ENCODE measurements at places on chromosomes 5 and 9.

DNA sequence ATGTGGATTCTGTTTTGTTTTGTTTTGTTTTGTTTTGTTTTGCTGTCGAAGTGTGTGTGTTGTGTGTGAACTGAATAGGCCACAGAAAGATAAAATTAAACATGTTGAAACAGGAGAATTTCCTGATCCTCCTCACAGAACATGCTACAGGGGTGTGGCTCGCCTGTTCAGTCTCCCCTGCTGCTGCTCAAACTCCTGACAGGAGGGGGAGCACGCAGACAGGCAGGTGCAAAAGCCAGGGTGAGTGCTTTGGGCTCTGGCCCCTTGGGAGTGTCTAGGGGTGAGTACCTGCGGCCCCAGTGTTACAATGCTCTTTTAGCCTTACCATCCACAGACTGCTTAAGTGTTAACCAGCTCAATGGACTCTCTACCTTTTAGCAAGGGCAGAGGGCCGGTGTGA is 473.5 kb downstream of the MAT2B start:
- no peak for DNase-seq

GRCh38 chr5:16975950-16976624 is 40.0 kb upstream of the MYO10 start:
- DNase-seq: no peak

DNA sequence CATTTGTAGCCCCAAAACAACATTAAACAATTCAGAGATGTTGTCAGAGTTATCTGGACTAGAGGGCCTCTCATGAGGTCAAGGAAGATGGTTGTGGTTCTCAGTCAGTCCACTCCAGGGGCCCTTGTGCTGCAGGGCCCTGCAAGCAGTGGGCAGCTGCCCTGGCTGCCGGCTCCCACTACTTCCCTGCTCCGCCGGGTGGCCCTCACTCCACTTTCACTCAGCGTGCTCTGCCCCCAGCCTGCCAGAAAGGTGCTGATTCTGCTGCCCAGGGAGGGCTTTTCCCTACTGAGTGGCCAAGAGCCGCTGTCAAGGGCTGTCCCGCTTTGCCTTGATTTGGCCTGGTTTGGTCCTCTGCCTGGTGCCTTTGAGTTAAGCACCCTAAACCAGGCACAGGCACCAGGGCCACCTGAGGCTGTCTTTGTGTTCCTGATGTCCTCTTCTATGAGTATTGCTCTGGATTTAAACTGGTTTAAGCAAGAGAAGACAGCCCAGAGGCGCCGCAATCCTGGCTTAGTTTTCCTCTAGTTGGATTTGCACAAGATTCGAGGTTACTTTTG is 117.2 kb downstream of the GADD45G start:
- DNase-seq: no peak

DNA sequence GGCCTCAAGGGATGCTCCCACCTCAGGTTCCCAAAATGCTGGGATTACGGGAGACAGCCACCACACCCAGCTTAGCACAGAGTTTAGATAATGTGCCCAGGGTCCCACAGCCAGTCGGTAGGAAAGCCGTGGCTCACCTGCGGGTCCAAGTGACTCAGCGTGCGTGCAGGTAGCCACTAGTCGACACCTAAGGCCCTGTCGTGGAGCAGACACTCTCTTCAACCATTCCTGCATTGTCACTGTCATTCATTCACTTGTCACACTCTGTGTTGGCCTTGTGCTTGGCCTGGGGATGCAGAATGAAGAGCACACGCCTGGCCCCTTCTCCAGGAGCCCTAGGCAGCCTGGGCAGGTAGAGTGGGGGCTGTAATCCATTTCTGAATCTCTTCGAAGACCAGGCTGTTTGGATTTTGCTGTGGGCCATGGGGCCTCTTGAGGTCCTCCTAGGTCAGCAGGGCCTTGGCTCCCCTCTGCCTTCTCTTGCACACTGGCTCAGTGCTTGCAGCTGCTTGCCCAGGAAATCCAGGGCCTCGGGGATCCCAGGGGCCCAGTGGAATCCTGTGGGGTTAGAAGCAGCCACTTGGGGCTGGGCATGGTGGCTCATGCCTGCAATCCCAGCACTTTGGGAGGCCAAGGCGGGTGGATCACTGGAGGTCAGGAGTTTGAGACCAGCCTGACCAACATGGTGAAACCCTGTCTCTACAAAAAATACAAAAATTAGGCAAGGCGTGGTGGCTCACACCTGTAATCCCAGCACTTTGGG is 6.1 kb upstream of the AIF1L start:
- DNase-seq: no peak

DNA sequence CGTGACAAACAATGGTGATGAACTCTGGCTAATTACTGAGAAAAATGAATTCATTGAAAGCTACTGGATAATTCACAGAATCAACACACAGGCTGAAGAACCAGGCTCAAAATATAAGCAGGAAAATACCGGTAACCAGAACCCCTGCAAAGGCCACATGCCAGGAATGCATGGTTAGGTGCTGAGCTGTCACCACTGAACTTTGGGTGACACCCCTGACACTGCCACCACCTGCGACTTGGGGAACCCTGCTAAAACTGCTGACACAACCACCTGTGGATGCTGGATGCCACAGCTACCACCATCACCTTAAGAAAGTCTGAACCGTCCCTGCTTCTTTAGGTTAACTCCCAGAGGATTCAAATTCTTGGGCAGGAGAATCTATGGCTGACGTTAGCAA is 72.0 kb upstream of the NR4A3 start:
- DNase-seq: no peak

- DNase-seq: no peak
Measured at GRCh38 chr9:88184976-88185375, 46.7 kb upstream of the SPATA31C2 start.

DNA sequence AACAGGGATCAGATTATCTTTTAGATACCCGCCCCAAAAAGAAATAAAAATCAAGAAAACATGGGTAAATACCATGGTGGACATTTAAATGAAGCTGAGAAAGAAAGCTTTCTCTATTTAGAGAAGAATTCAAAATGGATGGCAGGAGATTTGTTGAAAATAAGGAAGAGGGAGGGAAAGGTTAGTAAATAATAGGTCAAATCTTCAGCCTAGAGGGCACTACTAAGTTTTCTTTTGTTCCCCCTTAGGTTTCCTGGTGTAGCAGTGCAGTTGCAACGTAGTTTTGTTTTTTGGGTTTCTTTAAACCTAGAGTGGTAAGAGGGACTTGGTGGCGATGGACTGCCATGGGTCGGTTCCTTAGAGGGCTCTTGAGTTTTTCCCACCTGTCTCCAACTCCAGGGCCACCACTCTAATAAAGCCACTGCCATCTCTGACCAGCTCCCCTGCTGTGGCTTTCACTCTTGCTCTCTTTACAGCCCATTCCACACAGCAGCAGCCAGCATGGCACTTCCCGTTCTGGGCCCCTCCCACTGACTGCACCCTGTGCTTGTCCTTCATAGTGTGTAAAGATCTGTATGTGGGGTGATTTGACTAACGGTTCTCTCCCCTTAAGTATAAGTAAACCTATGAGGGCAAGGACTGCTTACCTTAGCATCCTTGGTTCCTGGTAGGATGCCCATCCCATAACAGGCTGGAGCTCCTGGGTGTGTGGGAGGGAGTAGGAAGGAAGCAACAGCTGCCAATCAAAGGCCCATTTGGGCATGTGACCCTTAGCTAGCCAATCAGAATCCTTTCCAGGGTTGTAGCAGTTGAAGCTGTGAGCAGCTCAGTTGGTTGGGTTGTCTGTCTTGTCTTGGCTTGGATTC is 118.3 kb downstream of the SLC1A3 start:
- peak; percentile 3 for DNase-seq

GRCh38 chr9:89878687-89879086 is 273.9 kb downstream of the GADD45G start:
- no peak for DNase-seq

GRCh38 chr5:82635561-82636288 is 357.6 kb upstream of the RPS23 start:
- DNase-seq: no peak

- no peak for DNase-seq
Measured at GRCh38 chr5:169178754-169179153, 122.2 kb downstream of the SLIT3 start.

DNA sequence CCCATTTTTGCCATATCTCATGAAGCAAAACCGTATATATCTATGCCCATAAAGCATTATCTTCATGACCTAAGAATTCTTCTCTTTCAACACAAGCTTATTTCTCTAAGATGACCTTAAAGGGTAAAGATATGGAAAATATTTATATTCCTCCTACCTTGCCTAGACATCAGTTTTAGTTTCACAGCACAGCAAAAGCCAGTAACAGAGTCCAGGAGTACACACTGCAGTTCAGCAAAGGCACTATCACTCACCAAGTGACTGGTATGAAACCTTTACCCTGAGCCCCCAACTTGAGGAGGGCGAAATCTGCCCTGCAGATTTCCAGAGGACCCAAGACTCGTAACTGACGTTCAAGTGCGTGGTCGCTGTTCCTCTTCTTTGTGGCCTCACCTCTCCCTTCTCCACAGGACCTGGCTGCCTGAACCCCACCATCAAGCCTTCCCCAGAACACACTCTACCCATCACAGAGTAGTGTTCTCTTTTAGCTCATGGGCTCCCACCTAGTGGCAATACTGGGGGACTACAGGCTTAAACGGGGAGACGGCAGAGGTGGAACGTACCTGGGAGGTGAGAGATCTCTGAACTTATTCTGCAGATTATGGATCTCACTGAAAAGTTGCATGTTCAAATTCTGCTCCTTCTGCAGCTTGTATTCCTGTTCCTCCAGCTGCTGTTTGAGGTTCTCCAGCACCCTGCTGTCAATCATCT is 141.0 kb downstream of the CDK5RAP2 start:
- no peak for DNase-seq

- no peak for DNase-seq
Measured at GRCh38 chr5:1190837-1191239, 10.6 kb upstream of the SLC6A19 start.

DNA sequence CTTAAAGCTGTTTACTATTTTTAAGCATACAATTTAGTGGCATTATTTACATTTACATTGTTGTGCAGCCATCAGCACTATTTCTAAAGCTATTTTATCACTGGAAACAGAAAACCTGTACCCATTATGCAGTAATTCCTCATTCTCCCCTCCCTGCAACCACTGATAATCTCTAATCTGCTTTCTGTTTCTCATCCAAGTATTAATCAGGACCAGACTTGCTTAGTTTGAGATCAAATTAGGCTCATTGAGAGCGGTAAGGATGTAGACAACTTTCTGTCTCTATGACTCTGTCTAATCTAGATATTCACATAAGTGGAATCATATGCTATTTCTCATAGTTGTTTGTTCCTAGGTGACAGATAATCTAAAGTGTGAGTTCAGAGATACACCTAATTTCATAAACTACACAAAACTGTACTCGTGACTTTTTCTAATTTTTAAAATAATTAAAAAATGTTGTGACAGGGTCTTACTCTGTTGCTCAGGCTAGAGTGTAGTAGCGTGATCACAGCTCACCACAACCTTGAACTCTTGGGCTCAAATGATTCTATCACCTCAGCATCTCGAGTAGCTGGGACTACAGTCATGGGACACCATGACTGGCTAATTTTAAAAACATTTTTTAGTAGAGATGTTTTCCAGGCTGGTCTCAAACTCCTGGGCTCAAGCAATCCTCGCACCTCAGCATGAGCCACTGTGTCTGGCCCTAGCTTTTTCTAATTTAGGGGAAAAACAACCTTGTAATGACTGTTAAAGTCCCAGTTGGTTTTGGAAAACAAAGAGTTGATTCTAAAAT is 37.6 kb downstream of the BDP1 start:
- no peak for DNase-seq

GRCh38 chr5:27821681-27822080 is 783.3 kb upstream of the CDH9 start:
- DNase-seq: no peak

- no peak for DNase-seq
Measured at GRCh38 chr9:84556556-84556955, 113.0 kb upstream of the NTRK2 start.

DNA sequence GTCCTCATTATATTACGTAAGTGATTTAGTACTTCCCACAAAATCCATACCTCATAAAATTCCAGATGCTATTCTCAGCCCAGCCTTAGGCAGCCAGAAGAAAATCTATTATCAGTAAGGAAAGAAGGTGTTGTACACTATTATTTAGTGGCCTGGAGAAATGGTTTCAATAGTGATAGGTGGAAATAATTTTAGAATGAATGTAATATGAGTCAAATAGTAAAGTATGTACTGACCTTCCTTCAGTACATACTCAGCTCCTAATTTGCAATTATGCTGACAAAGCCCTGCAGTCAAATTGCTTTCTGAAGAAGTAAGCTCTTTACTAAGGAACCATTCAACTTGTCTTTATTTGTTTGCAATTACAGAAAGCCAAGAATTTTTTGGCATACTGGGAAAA is 409.2 kb downstream of the HTR1A start:
- DNase-seq: no peak

GRCh38 chr5:108753877-108754276 is 6.2 kb downstream of the FER start:
- no peak for DNase-seq

DNA sequence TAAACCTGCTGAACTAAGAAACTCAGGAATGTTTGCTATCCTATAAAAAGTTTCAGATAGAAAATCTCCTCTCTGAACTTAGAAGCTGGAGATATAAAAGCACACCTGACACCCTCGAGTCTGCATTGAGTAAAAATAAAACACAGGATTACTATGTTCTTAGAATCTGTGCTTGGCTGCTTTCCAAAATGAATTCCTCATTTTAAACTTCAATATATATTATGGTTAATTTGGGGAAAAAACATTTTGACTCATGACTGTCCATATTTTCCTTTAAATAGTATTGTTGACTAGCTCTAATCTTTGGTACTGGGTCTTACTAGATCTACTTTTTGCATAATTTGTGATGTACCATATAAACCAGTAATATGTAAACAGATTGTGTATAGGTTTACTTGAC is 36.7 kb downstream of the FBXW2 start:
- DNase-seq: no peak

DNA sequence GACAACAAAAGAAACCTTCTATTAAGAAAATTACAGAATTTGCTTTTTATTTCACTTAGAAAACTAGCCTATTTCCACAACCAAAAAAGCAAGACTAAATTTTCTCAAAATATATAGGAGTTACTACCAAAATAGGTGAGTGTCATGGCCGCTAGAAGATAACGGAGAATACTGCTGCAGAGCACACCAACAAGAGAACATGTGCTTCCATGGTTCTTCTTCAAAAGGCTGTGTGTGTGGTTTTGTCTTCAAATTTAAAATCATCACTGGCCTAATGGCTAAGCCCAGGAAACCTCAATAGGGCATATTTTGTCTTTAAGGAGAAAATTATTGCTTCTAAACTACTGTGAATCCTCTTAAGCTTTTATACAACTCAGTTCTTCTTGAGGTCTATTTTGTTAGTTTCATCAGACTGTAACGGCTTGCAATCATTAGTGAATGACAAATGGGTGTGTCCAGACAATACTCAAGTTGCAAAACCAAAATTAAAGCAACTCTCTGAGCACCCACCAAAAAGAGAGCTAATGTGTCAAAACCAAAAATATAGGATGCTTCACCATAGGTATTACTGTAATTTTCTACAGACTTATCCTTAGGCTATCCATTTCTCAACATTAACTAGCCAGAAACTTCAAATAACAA is 3.3 kb downstream of the SETX start:
- DNase-seq: no peak

- DNase-seq: no peak
Measured at GRCh38 chr5:77841616-77842015, 65.5 kb upstream of the TBCA start.

- no peak for DNase-seq
Measured at GRCh38 chr5:178492278-178492677, 97.9 kb downstream of the COL23A1 start.

GRCh38 chr5:54996466-54996865 is 11.1 kb upstream of the ESM1 start:
- DNase-seq: no peak
